EL (cell line): ENCODE measurements at places on chromosomes 16 and 17.

DNA sequence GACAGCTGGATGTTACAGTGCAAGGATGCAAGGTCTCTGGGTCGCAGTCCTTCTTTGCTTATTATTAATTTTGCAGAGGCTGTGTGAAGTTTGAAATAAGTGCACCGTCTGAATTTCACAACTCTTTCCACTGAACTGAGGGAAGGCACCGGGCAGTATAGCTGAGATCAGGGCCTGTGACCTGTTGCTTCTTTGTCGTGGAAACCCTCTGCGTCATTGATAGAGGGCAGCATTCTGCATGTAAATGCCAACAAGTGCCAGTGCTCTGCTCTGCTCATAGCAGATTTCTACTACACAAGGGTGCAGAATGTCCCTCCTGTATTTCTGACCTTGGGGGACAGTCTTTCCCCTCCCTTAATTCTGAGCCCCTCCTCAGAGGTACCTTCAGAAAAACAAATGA is 26.0 kb downstream of the CD300LF start:
- no peak for DNase-seq

GRCh38 chr17:49677134-49677932 is 564 bp downstream of the SPOP start:
- peak; percentile 94 for DNase-seq

GRCh38 chr16:25395528-25395927 is 137.9 kb upstream of the ZKSCAN2 start:
- no peak for DNase-seq

- DNase-seq, result no peak
Observed at GRCh38 chr16:78365366-78365765, 265.9 kb downstream of the WWOX start.

GRCh38 chr16:47395733-47396498 is 64.9 kb downstream of the ITFG1 start:
- DNase-seq, result no peak

- DNase-seq, result no peak
Observed at GRCh38 chr17:50557630-50558029, 2.9 kb upstream of the CACNA1G start.

GRCh38 chr16:4597174-4597573 is 17.5 kb downstream of the UBALD1 start:
- no peak for DNase-seq

DNA sequence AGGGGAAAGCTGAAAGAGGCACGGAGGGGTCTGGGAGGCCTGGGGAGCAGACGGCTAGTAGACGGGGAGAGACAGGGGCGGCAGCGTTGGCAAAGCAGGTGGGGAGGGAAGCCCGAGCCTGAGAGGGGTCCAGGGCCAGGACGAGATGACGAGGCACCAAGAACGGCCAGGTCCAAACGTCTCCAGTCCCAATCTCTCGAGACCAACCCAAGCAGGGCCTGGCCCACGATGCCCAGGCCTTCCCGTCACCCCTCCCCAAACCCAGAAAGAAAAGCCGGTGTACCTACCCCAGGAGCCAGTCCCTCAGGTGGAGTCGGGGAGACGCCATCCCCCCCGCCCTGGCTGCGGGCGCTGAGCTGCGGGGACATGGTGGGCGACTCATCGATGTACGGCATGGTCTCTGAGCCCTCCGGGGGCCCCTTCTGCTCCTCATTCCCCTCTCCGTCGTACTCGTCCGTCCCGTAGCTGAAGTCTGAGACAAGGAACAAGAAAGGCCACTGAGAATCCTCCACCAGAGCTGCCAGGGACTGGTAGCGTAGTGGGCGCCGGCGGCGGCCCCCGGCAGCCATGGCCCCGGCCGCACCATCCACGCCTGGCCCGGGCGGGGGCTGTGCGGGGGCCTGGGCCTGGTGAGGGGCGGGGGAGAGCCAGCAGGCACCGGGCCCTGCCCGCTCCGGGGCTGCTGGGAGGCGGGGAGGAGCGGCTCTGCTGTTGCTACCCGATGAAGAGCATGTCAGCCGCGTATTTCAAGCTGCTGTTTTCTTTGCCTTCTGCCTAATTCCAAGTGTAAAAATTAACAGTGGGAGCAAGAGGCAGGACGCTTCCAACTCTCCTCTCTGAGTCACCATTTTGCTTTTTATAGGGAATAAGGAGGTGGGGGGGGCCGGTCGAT is 54.6 kb downstream of the ABR start:
- no peak for DNase-seq

DNA sequence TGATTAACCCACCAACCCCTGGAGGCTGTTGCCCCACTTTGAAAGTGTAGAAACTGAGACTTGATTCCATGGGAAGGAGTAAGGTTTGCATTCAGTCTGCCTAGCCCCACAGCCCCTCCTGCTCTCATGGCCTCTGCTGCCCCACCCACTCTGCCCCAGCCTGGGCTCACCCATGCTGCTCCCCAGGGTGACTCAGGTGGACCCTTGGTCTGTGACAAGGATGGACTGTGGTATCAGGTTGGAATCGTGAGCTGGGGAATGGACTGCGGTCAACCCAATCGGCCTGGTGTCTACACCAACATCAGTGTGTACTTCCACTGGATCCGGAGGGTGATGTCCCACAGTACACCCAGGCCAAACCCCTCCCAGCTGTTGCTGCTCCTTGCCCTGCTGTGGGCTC is 6.5 kb downstream of the PRSS41 start:
- no peak for DNase-seq

GRCh38 chr16:82184213-82184612 is 14.2 kb upstream of the MPHOSPH6 start:
- DNase-seq, result no peak

DNA sequence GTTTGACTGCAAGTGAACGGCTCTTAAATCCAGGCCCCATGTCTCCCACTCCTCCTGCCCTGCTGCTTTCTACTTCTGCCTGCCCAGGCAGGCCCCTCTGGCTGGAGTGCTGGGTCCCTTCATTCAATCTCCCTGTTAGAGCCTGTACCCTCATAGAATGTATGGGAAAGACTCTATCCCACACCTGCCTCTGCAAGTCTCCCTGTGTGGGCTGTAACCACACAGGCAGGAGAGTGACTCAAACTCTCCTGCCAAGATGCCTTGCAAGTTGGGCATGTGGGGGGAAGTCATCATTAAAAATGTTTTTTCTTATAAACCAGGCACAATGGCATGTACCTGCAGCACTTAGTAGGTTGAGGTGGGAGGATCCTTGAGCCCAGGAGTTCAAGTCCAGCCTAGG is 77.5 kb downstream of the PLXDC1 start:
- no peak for DNase-seq

DNA sequence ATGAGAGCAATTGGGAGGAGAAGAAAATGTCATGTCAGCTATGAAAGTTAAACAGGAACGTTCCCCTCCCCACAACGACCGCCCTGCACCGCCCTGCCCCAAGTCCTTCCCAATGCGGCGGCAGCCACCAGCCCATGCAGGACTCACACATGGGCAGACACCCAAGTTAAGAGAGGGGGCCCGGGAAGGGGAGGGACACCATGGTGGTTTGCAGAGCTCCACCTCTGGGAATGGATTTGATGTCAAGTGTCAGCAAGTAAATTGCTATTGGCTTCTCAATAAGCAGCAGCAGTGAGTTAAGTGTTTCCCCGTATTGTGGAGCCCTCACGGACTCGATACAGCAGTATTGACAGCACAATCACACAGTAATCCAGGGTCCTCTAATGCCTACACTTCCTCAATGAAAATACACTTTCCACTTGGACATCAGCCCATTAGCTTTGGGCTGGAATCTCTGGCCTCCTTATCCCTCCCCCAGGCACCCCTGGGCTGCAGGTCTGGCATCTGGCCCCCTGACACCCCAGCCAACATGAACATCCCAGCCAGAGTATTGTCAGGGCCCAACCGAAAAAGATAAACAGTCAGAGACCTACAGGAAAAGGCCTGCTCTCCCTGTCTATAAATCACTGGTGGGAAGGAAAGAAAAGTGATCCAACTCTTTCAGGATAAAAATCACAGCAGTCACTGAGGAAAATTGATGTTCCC is 22.6 kb downstream of the ZFHX3 start:
- no peak for DNase-seq

GRCh38 chr17:75611851-75612429 is 21.3 kb upstream of the SMIM5 start:
- DNase-seq, result no peak

DNA sequence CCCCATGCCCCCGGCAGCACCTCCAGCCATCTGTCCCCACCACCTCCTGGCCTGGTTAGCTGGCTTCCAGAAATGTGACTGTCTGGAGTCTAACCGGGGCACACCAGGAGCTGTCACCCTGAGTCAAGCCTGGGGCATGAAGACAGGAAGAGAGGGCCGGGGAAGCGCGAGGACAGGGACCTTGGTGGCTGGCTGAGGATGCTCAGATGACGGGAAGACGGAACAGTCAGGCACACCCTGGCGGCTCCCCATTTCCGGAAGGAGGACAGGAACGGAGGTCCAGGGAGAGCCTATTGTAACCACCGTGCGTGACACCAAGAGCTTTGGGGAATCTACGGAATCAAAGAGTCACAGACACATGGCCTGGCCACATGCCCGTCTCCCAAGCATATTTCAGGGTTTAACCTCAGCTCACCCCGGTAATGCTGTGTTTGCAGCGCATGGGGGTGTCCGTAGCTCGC is 51.7 kb downstream of the SDK2 start:
- no peak for DNase-seq

- DNase-seq, result peak; percentile 6
Observed at GRCh38 chr16:64615630-64616280, 506.1 kb downstream of the CDH11 start.

DNA sequence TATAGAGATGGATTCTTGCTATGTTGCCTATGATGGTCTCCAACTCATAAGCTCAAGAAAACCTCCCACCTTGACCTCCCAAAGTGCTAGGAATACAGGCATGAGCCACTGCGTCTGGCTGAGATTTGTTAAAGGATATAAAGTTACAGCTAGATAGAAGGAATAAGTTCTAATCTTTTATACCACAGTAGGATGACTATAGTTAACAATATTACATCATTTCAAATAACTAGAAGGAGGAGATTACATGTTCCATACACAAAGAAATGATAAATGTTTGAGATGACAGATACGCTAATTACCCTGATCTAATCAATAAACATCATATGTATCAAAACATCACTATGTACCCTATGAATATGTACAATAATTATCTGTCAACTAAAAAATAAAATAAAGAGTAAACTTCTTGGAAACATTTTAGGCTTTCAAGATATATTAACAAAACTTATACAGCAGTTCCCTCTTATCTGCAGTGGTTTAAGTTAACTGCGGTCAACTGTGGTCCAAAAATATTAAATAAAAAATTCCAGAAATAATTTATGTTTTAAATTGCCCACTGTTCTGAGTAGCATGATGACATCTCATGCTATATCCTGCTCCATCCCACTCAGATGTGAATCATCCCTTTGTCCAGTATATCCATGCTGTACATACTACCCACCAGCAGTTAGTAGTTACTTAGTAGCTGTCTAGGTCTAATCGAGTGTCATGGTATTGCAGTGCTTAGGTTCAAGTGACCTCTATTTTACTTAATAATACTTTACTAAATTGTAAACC is 129.2 kb upstream of the NACA2 start:
- peak; percentile 11 for DNase-seq

DNA sequence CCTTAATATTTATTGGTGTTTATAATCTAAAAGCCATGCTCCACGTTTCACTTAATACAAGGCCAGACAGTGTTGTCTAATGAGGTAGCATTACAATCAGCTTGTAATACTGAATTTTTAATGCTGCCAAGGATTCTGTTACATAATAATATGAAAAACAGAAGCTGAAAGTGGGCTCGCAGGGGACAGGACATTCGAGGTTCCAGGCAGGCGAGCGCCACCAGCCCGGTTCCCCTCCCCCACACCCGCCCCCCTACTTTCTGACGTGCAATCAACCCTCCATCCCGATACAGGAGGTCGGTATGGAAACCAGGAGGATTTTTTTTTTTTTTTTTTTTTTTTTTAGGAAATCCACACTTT is 6.2 kb upstream of the ZFHX3 start:
- no peak for DNase-seq

DNA sequence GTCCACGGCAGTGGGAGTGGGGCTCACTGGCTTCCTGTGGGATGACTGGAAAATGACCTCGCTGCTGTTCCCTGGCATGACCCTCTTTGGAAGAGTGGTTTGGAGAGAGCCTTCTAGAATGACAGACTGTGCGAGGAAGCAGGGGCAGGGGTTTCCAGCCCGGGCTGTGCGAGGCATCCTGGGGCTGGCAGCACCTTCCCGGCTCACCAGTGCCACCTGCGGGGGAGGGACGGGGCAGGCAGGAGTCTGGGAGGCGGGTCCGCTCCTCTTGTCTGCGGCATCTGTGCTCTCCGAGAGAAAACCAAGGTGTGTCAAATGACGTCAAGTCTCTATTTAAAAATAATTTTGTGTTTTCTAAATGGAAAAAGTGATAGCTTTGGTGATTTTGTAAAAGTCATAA is 7.8 kb upstream of the RNF213 start:
- DNase-seq, result no peak

- no peak for DNase-seq
Observed at GRCh38 chr17:66260275-66260674, 31.1 kb upstream of the APOH start.

DNA sequence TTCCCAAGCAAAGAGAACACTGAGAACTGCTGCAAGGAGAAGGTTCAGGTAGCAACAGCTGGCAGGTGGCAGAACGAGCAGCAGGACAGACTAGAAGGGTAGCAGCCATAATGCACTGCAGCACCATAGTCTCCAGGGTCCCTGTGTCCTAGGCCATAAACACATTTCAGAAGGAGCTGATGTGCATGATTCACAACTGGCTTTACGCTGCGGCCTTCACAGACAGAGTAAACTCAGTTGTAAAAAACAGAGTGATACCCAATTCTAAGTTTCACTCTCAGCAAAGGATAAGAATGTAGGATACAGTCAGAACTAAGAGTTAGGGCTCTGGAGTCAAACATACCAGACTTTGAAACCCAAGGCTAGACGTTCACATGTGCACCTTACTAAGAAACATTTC is 24.4 kb downstream of the ARHGAP17 start:
- DNase-seq, result no peak

DNA sequence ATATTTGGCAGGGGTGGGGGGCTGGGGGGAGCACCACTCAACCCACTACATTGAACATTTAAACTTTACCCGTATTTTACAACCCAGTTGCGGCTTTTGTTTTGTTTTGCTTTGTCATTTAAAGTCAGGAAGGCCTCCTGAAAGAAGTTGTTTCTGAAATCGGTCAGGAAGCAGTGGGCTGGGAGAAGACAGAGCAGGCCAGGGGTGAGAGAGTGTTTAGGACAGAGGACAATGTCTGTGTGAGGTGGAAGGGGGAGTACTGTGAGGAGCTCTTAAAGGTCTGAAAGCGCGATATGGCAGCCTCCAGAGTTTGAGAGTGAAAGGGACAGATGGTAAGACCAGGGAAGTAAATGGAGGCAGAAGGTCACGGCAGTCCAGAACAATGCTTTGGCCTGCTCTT is 6.1 kb upstream of the WFIKKN2 start:
- DNase-seq, result no peak
